ENCODE measurements at places on chromosomes 2 and 18.

DNA sequence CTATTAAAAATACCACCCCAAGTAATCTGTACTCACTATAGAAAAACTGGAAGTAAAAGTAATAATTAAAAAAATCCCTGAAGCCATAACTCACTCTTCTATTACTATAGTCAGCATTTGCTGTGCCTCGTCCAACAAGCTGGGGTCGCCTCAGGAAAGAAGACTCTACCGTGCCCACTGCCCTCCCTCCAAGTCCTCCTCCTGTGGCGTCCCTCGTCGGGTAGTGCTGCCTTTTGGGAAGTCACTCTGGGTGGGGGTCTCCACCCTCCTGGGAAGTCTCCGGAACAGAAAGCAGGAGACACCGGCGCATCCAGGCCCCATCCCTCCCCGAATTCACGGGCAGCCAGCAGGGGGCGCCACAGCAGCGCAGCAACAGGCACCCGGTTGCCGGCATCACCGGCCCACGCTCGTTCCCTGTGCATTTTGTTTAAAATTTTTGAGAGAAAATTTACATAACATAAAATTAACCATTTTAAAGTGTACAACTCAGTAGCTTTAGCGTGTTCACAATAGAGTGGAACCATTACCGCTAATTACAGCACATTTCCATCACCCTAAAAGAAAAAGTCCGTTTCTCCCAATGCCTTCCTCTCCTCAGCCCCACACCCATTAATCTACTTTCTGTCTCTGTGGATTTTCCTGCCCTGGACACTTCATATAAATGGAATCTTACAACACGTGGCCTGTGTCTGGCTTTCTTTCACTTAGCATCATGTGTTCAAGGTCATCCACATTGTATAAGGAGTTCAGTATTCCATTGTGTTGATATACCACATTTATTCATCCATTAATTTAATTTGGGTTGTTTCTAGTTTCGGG is 62.2 kb downstream of the ADNP2 start:
- peak; percentile 66 for DNase-seq

DNA sequence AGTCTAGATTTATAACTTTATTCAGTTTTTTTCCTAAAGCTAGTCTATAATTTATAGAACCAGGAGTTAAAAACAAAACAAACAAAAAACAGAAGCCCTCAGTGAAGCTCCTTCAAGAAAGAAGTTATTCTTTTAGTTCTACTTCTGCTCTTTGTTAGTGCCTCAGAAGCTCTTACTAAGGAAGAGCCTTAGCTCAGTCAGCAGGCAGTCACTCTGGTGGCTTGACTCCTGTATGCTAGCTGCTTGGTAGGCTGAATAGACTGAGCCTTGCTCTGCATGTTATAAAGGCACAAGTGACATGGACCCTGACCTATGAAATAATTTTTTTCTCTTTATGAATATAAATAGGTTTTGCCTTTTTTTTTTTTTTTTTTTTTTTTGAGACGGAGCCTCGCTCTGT is 24.8 kb downstream of the NCOA1 start:
- DNase-seq: no peak

DNA sequence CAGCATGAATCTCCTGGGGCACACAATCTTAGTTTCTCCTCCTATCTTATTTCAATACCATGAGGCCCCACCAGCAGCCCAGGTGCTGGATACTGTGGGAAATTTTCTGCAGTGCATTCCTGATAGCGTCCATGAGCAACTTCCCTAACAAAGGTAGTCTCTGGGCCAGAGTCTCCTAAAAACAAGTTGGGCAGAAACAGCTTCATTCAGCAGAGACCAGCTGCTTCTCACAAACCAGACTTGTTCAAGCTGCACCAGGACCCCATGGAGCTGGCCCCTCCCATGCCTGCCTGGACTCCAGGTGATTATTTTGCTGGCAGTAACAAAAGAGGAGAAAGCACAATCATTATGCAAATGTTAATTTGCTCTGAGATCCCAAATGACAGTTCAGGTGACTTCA is 31.4 kb downstream of the MYO5B start:
- DNase-seq: no peak

- DNase-seq: no peak
These were observed 35.8 kb downstream of the HPCAL1 start for GRCh38 chr2:10338270-10339188.

DNA sequence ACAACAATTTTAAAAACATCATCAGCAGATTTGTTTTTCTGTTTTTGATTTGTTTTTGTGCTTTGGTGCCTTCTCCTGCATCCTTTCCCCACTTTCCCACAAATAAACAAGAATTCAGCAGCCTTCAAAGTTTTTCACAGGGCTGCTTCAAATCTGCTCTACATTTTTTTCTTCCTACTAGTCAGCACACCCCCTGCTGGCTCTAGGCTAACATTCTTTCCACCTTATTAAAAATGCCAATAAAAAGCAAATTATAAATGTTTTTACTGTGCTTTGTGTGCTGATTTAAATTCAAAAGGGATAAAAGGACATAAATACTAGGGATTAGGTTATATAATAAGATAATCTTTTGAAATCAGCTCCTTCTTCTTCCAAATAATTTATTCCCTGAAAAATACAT is 6.2 kb upstream of the CNTNAP5 start:
- no peak for DNase-seq

GRCh38 chr2:97779141-97779540 is 65.8 kb downstream of the ZAP70 start:
- DNase-seq: no peak

DNA sequence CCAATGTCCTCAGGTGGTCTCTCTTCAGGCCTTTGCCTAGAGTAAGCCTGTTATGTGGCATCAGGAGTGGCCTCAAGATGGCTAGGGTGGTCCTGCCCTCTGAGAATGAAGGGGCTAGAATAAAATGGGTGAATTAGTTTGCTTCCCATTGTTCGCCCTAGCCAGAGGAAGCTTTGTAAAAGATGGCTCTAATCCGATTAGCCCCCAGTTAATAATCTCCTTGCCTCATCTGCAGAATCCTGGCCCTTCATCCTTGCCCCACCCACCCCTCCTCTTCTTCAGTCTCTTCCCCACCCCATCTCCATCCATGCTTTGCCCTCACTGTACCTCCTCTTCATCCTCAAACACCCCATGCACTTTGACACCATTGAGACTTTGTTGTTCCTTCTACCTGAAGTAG is 57.4 kb upstream of the LGALSL start:
- no peak for DNase-seq

DNA sequence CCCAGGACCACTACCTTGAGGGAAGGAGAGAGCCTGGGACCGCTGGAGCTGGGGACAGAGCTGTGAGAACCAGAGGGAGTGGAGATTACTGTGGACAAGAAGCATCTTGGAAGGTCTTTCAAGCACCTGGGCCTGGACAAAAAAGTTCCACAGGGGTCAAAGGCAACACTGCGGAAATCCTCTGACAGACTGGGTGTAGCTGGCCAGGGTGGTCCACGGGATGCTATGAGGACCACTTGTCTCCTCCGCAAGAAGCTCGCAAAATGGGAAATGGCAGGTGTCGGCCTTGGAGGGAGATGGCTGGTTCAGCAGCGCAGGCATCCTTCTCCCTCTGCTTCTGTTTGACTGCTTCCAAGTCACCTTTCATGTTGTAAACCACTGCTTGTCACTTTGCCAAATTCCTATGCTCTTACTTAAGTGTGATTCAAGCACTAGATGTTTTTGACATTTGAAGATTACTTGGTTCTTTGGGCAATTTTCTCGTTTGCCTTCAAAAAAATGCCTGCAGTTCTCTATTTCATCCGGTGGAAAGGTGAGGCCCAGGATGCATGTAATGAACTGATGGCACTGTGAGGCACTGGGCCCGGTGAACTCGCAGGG is 27.7 kb downstream of the KLHL29 start:
- no peak for DNase-seq

- DNase-seq: no peak
These were observed 22.7 kb downstream of the RHOB start for GRCh38 chr2:20469595-20469994.

DNA sequence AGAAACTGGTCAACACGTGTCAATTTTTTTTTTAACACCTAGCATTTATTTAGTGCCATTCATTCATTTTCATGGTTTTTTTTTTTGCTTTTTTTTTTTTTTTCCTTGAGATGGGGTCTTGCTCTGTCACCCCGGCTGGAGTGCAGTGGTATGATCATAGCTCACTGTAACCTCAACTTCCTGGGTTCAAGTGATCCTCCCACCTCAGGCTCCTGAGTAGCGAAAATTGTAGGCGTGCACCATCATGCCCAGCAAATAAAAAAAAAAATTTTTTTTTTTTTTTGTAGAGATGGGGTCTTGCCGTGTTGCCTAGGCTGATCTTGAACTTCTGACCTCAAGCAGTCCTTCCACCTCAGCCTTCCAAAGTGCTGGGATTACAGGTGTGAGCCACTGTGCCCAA is 21.1 kb downstream of the USP14 start:
- no peak for DNase-seq

- no peak for DNase-seq
These were observed 58.7 kb downstream of the SLC40A1 start for GRCh38 chr2:189521699-189522434.
